ENCODE measurements at places on chromosomes 7 and 10.

- no peak for DNase-seq
Measured at GRCh38 chr10:49625411-49625810, 11.6 kb downstream of the CHAT start.

- DNase-seq, result no peak
Measured at GRCh38 chr7:28990200-28990960, 32.2 kb upstream of the TRIL start.

DNA sequence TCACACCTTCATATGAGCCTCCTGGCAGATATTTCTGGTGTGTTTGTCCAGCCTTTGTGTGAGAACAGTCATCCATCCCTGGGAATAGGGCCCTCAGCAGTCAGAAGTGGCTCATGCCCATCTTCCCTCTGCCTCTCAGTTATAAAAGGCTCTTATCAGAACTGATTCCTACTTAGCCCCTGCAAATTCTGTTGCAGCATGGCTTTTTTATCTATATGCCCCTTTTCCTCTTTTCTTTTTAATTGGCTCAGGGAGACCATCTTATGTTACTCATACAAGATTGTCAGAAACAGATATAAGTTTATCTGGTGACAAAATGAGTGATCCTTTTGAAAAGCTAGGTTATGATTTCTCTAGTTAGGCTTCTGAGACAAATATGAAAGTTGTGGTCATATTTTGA is 194.1 kb downstream of the CREB5 start:
- DNase-seq, result no peak

DNA sequence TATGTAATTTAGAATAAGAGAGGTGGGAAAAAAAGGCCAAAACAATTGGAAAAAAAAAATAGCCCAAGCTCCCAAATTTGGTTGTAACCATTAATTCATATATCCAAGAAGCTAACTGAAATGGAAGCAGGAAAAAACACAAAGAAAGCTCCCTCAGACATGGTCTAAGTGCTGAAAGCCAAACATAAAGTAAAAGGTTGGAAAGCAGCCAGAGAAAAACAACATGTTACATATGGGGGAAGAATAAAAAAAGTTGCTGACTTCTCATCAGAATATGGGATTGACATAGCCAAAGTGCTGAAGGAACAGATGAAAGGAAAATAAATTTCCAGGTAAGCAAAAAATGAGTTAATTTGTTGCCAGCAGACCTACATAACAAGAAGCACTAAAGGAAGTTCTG is 40.3 kb downstream of the PDZD8 start:
- DNase-seq, result no peak

- DNase-seq, result peak; percentile 46
Measured at GRCh38 chr7:117666031-117666430, 186.2 kb downstream of the CFTR start.

DNA sequence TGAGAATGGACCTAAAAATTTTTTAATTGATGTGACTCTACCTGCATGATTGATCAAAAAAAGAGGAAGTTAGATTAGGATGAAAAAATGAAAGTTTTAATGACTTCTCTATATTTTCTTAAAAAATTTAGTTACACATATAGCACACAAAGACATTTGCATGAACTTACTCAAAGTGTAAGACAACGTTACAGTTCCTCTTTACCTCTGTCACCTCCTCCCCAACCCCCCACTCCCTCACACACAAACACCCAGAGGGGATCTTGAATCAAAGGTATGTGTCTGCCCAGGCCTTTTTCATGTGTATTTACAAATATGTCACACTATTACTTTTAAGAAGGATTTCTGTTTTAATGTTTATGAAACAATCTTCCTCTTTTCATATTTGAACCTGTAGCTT is 20.6 kb upstream of the CDCA7L start:
- no peak for DNase-seq

DNA sequence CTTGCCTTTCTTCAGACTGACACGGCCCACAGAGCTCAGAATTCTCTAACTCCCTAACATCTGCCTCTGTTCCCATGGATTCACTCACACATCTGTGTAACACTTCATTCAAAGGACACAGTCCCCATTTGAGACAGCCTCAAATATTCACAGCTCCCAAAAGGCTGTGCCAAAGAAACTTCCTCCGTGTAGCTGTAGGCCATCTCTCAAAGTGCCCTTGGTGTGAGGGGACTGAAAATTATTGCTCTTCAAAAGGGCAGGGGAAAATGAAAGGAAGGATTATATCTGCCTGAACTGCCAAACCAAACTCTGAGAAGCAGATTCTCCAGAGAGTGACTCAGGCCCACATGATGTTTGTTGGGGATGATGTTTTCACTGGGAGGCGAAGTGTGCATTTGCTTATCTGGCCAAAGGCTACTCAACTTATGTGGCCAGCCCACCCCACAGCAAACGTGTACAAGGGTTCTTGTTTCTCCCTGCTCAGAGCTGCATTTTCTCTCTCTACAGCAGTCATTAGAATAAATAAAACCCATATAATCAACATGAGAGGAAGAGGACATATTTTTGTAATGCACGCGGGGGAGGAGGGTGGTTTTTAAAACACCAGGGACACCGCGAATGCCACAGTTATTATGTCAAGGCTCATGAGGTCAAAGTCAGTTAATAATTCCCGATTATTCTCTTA is 302.4 kb upstream of the NFE2L3 start:
- no peak for DNase-seq

Data from epithelial cell of prostate (primary cell).